ENCODE measurements at places on chromosomes 7 and 10.

DNA sequence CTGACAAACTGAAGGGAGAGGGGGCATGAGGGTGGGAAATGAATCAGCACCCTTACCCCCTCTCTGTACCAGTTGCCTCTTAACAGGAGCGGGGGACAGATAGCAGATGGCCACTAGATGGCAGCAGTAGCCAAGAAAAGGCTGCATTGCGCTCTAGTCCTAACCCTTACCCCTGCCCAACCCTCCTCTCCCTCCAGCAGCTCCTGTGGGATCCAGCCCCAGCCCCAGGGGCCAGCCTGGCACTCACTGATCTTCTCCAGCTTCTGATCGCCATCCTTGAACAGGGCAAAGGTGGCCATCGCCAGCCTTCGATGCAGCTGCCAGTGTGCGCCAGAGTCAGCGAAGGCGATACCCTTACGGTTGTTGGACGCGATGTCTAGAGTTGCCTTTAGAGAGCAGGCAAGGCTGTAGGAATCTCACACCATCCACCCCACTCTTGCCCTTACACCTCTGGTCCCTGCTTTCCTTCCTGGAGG, 2.2 kb downstream of the CYP17A1 start:
- peak; percentile 76 for DNase-seq

- DNase-seq = no peak
Measured at GRCh38 chr10:5817322-5818047, 4.3 kb upstream of the GDI2 start.

GRCh38 chr10:126616737-126617136, 53.8 kb downstream of the C10orf90 start:
- no peak for DNase-seq

DNA sequence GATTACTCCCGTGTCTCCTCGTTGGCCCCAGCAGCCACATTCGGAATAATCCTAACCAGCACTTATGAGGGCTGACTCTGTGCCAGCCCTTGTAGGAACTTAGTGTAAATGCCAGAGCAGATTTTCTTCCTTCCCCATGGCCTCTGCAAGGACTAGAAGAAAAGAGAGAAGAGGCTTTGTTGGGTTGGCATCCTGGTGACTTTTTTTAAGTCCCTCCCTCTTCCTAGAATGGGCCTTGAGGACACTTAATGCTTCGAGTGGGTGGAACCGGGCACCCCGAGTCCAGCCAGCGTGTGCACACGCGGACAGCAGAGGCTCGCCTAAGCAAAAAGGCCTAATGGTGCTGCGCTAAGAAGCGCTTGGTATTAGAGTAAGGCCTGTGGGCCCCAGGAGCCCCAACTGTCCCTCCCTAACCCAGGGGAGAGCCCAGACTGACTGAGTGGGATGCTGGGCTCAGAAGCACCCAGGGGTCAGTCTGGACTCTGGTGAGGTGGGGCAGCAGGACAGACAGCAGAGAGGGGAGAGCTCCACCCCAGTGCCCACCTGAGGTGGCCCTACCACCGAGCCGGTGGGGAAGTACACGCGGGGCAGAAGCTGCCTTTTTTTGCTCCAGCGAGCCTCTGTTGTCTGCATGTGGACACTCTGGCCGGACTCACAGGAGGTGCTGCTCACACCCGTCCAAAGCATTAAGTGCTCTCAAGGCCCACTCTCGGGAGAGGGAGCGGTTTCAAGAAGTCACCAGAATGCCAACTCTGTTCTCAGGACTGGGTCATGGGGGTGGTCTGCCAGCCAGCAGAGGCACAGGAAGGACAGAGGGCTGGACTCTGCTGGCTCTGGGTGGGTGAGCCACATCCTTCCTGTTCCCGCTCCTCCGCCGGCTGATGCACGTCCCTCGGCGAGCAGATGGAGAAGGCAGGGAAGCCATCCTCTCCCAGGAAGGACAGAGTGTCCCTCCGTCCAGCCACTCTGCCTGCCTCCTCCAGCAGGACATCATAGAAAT, 12.5 kb downstream of the ITPRIP start:
- DNase-seq = no peak

DNA sequence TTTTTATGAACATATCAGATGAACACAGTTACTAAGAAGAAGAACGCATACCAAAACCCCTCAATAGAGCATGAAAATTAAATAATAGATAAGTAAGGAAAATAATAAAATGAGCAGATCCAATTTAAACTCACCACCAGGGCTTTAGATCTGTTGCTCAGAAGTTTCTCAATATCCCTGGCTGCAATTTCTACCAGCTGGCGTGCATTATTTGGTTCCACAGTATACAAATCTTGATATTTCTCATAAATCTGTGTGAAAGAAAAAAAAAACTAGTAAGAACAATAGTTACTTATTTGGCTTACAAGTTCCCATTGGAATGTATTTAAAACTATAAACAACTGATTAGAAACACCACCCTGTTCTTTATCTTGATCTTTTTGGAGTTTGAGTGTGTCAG, 108.6 kb downstream of the CACNA2D1 start:
- DNase-seq = no peak

- DNase-seq = no peak
Measured at GRCh38 chr10:121559326-121560026, 38.8 kb downstream of the FGFR2 start.

DNA sequence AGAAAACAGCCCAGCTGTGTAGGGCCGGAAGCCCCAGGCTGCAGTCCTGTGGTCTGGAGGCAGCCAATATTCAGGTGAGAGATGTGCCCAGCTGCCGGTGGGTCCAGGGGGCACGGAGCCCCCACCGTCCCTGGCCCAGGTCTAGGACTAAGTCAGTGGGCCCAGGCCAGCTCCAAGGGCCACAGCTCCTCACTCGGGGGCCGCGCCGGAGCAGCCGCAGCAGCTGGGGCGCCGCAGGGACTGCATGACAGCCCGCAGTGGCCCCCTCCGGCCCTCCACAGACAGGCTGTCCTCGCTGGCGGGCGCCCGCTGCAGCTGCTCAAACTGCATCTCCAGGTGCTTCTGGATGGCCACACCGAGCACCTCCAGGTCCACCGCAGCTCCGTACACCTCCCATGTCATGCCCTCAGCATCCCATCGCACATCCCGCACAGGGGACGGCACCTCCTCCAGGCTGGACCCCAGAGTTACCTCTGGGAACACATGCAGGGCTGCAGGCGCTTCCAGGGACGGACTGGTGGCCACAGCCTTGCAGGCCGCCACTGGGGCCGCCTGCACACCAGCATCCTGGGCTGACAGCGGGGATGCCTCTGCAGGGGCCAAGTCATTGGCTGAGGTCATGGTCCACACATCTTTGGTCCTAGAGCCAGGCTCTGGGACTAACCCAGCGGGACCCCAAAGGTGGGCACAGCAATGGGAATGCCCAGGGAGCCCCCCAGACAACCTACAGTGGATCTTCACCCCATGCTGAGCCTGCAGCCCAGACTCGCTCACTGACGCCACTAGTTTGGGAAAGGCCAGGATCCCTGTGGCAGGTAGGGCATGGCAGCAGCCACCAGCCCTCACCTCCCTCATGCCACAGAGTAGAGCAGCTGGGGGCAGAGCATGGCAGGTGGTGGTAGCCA, 7.0 kb downstream of the GPRIN2 start:
- DNase-seq = peak; percentile 0

- DNase-seq = no peak
Measured at GRCh38 chr10:77111611-77112550, 525.7 kb downstream of the KCNMA1 start.

DNA sequence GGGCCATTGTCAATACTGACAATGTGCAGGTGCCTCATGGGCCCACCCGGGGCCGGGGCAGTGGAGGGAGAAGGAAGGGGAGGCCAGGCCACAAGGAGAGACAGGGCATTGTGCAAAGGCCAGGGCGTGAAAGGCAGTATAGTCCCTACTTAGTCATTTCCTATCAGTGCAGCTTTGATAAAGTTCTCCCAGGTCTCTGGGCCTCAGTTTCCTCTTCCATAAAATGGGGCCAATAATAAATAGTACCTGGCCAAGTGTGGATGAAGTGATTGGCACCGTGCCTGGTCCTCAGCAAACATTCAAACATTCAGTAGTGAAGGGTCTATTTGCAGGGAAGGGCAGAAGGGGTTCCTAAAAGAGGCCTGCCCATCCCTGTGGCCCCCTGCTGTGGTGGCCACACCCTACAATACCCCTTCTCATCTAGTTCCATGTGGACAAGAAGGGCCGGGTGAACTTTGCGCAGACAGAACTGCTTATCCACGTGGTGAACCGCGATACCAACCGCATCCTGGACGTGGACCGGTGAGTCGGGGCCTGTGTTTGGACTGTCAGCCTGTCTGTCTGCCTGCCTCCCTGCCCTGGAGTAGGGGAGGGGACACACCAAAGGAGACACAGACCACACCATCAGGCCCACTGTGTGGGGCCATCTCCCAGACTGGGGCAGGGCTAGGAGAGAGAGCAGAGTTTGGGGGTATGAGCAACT, 36.9 kb upstream of the VSIR start:
- no peak for DNase-seq

- no peak for DNase-seq
Measured at GRCh38 chr7:94366832-94367231, 27.9 kb upstream of the COL1A2 start.

DNA sequence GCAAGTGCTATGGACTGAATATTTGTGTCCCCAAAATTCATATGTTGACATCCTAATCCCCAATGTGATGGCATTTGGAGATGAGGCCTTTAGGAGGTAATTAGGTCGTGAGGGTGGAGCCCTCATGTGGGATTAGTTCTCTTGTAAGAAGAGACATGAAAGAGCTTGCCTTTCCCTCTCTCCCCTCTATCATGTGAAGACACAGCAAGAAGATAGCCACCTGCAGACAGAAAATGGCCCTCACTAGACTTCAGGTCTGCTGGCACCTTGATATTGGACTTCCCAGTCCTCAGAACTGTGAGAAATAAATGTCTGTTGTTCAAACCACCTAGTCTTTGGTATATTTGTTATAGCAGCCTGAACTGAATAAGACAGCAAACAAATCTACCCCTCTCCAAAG, 75.1 kb upstream of the TBX20 start:
- DNase-seq = no peak

GRCh38 chr10:69045441-69046300, 42.2 kb upstream of the SRGN start:
- peak; percentile 60 for DNase-seq

GRCh38 chr10:61635932-61636331, 26.8 kb upstream of the CABCOCO1 start:
- DNase-seq = no peak

DNA sequence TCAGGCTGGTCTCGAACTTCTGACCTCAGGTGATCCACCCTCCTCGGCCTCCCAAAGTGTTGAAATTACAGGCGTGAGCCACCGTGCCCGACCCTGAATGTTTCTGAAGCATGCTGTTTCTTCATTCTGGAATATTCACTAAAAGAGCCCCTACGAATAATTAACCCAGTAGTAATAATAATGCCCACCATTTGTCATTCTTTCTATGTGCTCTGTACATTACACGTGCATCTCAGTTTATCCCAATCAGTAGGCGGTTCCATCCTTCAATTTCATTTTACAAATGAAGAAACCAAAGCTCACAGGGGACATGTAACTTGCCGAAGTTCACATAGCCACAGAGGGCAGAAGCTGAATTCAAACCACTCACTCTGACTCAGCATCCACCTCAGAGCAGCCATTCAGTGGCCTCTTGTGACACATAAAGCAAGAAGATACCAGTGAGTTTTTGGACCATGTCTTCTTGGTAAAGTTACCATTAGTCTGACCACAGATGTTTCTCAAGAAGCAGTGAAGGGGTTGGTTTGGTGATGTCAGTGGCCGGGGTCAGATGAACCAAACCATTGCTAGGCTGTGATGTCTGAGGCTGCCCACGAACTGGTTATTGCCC, 71.9 kb upstream of the DUSP5 start:
- DNase-seq = peak; percentile 81
